ENCODE measurements at places on chromosomes 1 and 21.

DNA sequence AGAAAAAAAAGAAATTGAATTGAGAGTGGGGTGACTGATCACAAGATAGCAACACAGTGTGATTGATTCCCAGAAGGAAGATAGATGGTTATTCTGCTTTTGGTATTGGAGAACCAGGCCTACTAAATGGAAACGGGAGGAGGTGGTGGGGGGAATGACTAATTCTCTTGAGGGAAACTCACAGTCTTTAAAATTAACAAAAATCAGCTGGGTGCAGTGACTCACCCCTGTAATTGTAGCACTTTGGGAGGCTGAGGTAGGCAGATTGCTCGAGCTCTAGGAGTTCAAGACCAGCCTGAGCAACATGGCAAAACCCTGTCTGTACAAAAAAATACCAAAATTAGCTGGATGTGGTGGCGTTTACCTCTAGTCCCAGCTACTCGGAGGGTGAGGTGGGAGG, 134.6 kb upstream of the PDE4B start:
- DNase-seq: no peak

DNA sequence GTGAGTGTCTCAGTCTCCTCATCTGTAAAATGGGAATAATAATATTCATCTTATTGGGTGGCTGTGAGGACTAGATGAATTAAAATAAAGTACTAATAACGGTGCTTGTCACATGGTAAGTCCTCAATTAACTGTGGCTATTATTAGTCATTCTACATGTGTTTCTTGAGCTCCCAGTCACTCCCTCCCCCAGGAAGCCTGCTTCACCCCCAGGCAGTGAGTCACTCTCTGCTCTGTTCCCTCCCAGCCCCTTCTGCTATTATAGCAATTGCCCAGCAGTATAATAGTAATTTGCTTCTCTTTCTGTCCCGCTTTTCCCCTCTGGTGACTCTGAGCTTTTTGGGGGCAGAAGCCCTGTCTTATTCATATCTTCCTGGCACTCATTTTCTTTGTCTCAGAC, 102.0 kb downstream of the BEND5 start:
- no peak for DNase-seq

- no peak for DNase-seq
Observed at GRCh38 chr1:91092503-91092902, 70.7 kb upstream of the ZNF644 start.

DNA sequence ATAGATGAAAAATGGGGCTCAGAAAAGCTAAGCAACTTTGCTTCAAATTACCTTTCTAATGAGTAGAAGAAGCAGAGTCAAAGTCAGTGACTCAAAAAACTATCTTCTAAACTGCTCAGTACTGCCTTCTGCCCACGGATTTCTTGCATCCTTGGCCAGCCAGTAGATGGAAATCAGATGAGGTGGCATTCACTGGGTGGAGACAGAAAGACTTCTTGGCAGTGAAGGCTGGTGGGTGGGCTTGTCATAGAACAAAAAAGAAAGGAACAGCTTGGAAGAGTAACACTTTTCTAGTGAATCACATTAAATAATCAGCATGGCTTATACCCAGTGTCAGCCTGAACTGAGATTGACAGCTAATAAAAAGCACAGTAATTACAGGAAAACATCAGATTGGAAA, 170.7 kb downstream of the ST6GALNAC5 start:
- no peak for DNase-seq

DNA sequence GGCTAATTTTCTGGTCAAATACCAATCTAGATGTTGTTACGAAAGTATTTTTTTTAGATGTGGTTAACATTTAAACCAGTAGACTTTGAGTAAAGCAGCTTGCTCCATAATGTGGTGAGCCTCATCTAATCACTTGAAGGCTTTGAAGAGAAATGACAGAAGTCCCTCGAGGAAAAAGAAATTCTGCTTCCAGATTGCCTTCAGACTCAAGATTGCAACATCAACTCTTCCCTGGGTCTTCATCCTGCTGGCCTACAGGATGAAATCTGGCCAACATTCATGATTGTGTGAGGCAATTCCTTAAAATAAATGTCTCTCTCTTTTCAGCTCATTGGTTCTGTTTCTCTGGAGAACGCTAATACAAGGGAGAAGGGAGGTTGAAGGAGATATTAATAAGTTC, 32.5 kb upstream of the SSX2IP start:
- no peak for DNase-seq

- DNase-seq: no peak
Observed at GRCh38 chr21:28442624-28443023, 550.1 kb downstream of the LTN1 start.

DNA sequence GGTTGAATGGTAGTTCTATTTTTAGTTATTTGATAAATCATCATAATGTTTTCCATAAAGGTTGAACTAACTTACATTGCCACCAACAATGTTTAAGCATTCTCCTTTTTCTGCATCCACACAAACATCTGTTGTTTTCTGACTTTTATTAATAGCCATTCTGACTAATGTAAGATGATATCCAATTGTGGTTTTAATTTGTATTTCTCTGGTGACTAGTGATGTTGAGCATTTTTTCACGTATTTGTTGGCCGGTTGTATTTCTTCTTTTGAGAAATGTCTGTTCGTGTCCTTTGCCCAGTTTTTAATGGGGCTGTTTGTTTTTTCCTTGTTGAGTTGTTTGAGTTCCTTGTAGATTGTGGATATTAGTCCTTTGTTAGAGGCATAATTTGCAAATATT, 24.6 kb upstream of the SLC35F3 start:
- no peak for DNase-seq

- no peak for DNase-seq
Observed at GRCh38 chr1:9349331-9349851, 56.7 kb downstream of the SPSB1 start.

DNA sequence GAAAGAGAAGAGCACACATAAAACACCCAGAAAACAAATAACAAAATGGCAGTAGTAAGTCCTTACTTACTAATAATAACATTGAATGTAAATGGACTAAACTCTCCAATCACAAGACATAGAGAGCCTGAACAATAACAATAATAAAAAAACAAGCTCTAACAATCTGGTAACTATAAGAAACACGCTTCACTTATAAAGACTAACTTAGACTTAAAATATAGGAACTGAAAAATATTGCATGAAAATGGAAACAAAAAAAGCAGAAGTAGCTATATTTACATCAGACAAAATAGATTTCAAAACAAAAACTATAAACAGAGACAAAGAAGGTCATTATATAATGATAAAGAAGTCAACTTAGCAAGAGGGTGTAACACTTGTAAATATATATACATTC, 83.1 kb upstream of the LYPLAL1 start:
- no peak for DNase-seq

GRCh38 chr21:16751695-16752474, 761.0 kb upstream of the CXADR start:
- no peak for DNase-seq

DNA sequence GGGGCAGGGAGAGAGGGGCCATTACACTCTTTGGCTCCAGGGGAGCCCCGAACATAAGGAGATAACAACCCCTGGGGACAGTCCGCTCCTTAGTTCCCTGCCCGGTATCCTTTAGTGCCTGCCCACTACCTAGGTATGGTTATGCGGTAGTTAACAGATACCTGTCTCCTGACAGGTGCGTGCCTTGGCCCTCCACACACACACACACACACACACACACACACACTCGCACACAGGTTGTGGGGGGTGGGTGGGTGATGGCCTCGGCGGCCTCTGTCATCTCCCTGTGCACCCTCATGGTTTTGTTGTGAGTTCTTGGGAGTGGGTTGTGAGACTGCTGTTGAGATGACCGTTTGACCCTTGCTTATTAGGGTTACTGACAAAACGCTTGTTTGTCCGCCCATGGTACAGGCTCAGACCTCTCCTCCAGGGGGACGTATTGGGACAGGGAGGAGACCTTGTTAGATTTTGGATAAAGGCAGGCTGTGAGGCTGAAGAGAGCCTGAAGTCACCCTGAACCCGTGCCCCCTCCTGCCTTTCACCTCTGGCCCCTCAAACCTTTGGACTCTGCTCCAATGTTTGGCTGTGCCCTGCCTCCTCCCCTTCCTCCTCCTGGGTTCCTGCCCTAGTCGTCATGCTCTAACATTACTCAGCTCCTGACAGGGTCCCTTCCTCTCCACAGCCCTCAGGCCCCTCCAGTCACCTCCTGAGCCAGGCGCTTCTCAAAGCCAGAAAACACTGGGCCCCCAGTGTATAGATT, 979 bp downstream of the RASSF5 start:
- peak; percentile 41 for DNase-seq

GRCh38 chr1:9575486-9575885, 13.2 kb upstream of the TMEM201 start:
- no peak for DNase-seq
